ENCODE measurements at places on chromosomes 1 and 21.

DNA sequence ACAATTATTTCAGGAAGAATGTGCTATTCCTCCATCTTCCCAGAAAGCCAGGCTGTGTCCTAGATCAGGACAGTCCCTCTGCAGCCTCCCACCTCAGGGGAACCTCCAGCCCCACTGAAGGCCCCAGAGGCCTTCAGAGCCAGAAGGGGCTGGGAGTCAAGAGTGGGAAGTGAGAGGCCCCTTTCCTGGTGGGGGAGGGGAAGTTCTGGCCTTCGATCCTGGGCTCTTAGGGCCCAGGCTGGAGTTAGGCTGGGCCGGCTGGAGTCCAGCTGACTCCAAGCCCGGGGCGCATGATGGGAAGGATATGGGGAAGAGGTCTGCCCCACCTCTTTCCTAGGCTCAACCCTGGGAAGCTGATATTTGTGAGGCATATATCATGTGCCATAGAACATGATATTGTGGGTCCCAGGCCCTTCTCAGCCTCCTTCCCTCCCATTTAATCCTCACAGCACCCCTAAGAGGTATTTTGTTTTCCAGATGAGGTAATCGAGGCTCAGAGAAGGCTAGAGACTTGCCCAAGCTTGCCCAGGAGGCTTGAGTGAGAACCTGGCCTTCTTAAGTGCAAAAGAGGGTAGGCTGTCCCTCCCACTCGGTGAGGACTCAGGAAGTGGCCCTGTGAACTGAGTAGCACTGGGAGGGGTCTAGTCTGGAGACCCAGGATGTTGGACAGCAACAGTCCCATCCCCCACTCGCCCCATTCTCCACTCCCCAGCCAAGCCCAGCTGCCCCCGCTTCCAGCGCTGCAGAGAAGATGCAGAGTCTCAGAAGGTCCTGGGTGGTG lies 18.6 kb upstream of the HSPG2 start:
- no peak for DNase-seq

DNA sequence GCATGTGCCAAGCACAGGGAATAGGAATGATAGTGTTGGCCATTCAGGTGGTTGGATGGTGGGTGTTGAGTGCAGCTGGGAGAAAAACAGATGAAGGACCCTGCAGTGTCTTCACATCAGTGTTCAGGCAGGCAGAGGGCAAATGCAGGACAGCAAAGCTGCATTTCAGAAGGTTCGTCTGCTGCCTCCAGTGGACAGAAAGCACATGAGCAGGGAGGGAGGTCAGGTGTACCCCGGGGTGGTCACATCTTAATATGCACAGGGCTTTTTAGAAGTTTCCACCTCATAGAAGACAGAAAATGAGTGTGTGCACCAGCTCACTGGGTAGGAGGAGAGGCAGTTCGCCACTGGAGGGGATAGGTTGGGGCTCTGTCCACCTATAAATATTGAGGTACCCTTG lies 184.9 kb downstream of the SLC35F3 start:
- no peak for DNase-seq

DNA sequence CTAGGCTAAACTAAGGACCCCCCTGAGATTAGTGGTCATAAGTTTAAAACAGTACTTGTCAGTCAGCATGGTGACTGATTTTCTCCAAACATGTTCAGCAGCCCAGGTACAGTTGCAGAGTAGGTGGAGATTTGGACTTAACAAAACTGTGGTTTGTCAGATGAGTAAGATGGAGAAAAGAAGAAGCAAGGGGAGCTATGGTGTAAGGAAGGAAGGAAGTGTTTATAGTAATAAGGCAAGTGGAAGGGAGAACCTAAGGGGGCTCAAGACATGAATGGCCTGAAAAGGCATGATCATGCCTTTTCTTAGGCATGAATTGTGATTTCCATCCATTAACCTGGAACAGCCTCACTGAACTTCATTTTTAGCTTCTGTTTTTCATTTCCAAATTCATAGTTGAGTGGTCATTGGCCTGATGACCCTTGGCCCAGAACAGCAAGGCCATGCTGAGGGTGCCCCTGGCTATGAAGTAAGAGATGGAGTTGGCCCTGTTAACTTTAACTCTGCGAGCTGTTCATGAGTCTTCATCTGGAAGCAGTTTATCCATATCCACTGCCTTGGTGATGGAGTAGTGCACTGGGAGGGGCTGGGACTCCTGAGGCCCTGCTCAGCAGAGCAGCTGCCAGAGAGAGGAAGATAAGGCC lies 60.7 kb downstream of the LRRC8D start:
- DNase-seq, result no peak

GRCh38 chr21:45306832-45307571 lies 19.3 kb upstream of the POFUT2 start:
- DNase-seq, result no peak

GRCh38 chr1:54804471-54805132 lies 3.5 kb upstream of the TTC22 start:
- DNase-seq, result no peak

DNA sequence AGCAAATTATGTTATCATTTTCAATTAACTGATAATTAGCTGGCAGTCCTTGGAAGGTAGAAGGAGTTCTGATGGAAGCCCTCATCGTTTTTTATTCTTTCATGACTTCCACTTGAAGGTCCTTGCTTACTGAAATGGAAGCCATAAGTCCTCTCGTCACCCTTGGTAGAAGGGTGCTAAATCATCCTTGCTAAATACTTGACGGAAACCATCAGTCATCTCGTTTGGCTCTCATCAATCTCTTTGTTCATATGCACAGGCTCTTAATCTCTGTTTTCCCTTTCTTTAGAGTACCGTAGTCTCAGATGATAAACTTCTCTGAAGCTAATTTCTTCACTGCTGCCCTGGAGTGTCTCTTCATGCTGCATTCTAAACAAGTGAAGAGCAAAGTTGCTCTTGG lies 34.5 kb downstream of the UCK2 start:
- DNase-seq, result no peak

DNA sequence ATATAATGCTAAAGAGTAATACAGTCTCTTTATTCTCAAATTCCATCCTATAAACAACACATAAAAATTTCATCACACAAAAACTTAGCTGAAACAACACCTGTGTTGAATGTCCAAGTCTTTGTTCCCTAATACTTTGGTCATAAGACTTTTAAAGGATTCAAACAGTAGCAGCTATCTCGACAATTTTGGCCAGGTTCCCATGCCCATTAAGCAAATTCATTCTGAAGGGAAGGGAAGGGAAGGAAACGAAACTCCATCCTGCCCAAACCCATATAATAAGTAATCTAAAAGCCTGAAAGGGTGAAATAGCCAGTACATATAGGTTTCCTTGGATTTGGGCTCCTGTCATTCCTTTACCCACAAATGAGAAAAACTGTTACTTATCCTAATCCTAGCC lies 7.5 kb downstream of the IVNS1ABP start:
- DNase-seq, result no peak

- no peak for DNase-seq
Measured at GRCh38 chr1:12437629-12438028, 180.4 kb downstream of the DHRS3 start.

All from HCT116 (cell line).